RPMI7951 (cell line): ENCODE measurements at places on chromosomes 4 and X. TPM values are rescaled to one million over a fixed set of nuclear protein-coding genes. Genes with fewer than 3 reads are reported as not detected.
A peak's percentile ranks its signal among the peaks of the same experiment; 100 is the strongest.

GRCh38 chr4:8532245-8532781, 47.9 kb upstream of the GPR78 start:
- no peak for DNase-seq

DNA sequence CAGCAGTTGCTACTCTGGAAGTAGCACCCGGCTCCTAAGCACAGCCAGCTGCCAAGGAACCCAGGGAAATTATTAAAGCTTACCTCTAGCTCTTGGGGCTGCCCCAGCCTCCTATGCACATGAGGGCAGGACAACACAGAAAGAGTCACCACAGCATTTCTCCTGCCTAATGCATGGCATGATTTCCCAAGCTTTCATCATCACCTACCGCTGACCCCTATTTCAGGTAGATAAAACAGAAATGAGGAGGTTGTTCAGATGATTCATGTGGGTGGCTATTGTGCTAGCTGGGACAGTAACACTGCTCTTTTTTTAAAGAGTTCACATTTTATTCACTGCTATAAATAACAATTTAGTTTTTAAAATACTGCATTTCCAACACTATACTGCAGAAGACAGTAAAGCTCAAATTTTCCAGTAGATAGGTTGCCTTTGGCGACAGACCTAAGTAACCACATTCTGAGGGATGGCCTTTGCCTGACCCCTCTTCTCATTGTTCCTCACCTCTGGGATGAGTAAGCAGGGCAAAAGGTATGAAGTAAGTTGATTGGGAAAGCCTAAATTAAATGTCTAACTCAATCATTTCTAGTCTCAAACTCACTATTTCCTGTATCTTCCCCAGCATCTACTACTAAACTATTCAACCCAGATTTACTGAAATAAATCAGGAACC, 16.7 kb downstream of the CASK start:
- DNase-seq = peak; percentile 17

DNA sequence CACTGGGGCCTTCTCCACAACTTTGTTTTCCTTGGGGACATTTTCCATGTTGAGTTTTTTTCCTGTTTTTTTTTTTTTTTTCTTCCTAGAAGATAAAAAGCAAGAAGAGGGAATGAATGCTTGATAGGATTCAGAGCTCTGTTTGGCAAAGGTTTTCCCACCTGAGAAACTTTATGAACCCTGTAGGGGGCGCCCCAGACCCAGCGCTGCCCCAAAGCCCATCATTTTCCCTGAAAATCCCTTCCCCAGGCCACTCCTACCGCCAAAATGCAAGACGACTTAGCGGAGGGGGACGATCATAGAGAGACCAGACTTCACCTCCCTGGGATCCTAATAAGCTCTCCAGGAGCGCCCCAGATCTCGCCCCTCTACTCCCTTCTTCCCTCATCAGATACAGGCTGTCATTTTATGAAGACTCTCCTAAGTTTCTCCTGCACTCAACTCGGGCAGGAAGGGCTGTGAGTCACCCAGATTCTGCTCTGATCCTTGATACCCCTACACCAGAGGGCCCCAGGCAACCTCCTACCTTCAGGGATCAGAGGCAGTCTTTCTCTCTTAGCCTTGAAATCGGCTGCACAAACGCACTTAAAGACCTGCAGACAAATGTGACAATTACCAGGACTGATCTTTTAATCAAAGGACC, 1.4 kb downstream of the BEX5 start:
- no peak for DNase-seq

- no peak for DNase-seq
Observed at GRCh38 chr4:54729256-54729655, 71.5 kb downstream of the KIT start.

- no peak for DNase-seq
Observed at GRCh38 chrX:54177306-54177705, 5.7 kb downstream of the FAM120C start.

The TRAPPC11 gene
- total RNA-seq = 32.1 and 34.6 TPM in 2 replicates
